ENCODE measurements at places on chromosomes 3 and 15.
A peak's percentile ranks its signal among the peaks of the same experiment; 100 is the strongest.

DNA sequence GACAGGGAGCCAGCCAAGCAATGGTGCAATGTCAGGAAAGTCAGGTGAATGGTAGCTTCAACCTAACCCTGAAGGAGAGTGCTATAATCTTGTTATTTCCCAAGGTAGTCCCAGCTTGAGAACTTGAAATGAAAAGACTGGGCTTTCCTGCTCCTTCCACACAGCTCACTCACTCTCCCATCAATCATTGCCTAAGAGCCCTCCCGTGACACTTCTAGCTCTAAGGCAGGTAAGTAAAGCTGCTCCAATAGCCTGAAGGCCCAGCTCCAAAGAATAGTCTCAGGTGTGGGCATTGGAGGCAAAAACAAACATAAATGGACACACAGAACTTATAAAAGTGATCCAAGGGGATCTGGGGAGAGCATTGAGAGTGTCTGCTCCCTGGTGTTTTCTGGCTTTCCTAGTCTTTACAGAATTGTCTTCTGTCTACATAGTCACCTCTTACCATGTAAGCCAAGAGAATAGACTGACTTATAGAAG lies 63.1 kb upstream of the TBC1D5 start:
- DNase-seq = no peak

- no peak for DNase-seq
Observed at GRCh38 chr3:39809181-39809994, at the start of gene MYRIP. MYRIP (plus strand) TSS chr3:39809609; CDS start chr3:39900817, 91,208 bp downstream.

GRCh38 chr3:58034738-58035523 lies 26.7 kb downstream of the FLNB start:
- peak; percentile 56 for DNase-seq

DNA sequence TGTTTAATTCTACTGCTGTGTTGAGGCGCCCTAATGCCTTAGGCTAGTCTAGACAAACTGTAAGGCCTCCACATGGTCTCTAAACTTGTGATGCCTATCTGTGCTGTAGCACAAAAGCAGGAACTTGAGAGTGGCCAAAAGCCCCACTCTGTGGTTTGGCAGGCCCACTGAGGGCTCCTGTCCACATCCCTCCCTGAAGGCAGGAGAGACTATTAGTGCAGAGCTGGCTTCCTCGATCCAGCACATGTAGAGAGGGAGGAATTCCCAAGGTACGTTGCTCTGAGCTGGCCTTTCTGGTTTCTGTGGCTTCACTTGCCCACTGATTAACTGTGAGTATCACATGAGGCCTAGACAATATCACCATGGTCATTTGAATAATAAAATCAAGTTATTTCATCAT lies 90.6 kb downstream of the POLR2M start:
- no peak for DNase-seq

DNA sequence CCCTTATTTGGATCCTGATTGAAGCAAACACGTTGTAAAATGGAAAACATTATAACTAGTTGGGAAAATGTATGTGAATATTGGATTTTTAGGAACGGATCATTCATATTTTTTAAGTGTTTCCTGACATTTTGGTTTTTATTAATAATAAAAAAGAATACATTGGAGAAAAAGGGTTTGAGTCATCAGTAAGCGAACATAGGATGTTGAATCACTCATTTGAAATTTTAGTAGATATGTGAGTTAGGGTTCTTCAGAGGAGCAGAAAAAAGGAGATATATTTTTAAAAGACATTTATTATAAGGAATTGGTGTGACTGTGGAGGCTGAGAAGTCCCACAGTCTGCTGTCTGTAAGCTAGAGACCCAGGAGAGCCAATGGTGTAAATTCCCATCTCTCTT lies 258.5 kb downstream of the PTPRG start:
- no peak for DNase-seq

DNA sequence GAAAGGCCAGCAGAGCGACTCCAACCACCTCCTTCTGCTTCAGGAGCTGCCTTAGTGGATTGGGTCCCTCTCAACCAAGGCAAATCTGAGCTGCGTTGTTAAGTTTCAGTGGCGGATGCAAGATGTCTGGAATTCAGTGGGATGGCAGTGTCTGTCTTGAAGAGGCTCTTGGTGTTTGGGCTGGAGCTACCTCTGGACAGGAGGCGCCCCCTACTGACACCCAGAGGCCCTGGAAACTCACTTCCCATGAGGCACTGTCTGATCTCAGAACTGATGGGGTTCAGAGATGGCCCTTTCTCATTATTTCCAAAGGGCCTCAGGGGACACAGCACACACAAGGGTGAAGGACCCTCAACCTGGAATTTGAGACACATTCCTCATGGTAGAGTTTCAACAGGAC lies 6.0 kb upstream of the SLC28A1 start:
- DNase-seq = peak; percentile 30

GRCh38 chr3:86056032-86056431 lies 934.9 kb downstream of the VGLL3 start:
- DNase-seq = no peak

DNA sequence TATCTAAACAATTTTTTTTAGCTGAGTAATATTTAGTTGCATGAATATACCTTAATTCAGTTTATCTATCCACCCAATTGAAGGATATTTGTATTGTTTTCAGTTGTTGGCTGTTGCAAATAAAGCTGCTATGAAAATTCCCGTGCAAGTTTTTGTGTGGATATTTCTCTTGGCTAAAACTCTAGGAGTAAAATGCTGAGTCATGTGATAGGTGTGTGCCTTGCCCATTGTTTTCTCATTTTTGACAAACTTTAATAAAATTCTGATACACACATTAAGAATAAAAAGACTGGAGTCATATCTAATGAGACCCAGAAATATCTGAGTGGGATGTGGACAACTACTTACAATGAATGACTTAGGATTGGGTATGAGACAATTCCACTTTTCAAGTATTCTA lies 78.6 kb downstream of the MDFIC2 start:
- no peak for DNase-seq

- peak; percentile 47 for DNase-seq
Observed at GRCh38 chr3:124887177-124887931, at the start of gene ITGB5. ITGB5 (minus strand) TSS chr3:124887365; CDS start chr3:124887000, 365 bp downstream.

GRCh38 chr3:53658613-53659193 lies 164.3 kb downstream of the CACNA1D start:
- DNase-seq = no peak

- DNase-seq = peak; percentile 79
Observed at GRCh38 chr3:72657666-72658065, 190.6 kb downstream of the SHQ1 start.

- no peak for DNase-seq
Observed at GRCh38 chr3:164278550-164278949, 799.7 kb downstream of the SI start.

- DNase-seq = peak; percentile 11
Observed at GRCh38 chr3:153291059-153291685, 129.1 kb downstream of the RAP2B start.

GRCh38 chr3:135100366-135100765 lies 305.3 kb downstream of the EPHB1 start:
- DNase-seq = no peak

- peak; percentile 46 for DNase-seq
Observed at GRCh38 chr15:40108061-40108854, 421 bp downstream of the BMF start.

- no peak for DNase-seq
Observed at GRCh38 chr15:45469441-45469840, 53.1 kb downstream of the SLC30A4 start.

GRCh38 chr3:153767601-153768560 lies 353.3 kb upstream of the ARHGEF26 start:
- no peak for DNase-seq

DNA sequence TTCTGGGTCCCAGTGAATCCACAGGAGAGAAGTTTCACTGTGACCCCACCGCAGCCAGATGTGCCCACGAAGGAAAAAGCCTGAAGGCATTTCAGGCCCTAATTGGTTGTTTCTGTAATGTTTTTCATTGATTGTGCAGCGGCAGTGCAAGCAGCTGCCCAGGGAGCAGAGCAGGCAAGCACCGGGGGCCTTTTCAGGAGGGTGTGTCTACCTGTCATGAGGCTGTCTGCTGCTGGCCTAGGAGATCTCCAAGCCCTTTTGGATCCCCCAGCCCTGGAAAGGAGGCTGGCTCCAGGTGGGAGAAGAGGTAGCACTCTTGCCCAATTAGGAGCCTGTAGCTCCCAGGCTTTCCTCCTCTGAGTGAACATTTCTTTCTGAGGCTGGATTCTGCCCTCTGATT lies 108.8 kb downstream of the EPHB1 start:
- DNase-seq = no peak

DNA sequence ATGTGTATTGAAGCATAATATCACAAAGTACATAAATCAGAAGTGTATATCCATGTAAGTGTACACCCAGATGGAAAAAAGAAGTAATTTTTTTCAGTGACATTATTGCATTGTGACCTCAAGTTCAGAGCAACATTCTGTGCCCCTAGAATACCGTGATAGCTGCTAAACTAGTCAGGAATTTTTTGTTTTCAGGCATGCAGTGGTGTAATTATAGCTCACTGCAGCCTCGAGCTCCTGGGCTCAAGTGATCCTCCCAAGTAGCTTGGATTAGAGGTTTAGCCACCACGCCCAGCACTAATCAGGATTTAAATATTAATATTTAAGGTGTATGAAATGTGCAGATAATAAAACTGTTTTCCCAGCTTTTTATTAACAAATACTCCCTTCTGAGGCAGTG lies 25.5 kb downstream of the SEC62 start:
- DNase-seq = no peak

DNA sequence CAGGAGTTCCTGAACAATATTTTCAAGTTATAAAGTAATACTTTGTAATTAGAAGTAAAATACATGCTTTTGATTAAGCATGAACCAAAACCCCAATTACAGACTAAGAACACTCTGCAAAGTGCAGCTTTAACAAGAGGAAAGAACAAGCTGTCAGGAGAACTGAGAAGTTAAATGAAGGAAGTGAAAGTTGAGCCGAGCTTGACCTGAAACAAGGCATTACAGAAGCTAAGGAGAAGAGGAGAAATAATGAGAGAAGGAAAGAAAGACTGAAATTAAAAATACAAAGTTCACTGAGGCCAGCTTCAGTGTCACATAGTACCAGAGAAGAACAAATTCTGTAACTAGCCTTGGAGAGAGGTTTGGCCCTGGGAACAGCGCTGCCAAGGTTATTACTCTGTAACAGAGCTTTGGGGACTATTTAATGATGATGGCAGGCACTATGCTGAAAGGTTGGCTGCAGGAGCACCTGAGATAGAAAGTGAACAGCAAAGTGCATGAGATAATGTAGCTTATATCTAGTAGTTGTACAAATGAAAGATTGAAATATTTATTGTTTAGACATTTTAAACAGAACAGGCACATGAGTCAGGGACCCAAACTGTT lies 241.9 kb upstream of the PEX5L start:
- DNase-seq = no peak

DNA sequence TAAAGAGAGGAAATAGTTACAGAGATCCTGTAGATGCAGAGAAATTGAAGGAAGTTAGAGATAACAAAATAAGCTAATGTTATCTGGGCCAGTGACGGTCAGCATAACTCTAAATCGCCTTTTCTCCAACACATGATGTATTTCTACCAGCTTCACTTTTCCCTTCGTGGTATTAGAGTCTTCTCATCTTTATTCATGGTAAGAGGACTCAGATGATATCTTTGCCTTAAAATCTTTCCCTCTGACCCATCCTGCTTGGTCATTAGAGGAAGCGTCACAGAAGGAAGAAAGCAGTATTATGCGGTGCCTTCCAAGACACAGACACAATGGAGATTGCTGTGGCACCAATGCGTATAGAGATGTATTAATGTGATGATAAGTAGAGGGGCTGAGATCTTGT lies 320.7 kb upstream of the GOLIM4 start:
- DNase-seq = no peak

GRCh38 chr3:46406443-46406787 lies 451 bp downstream of the CCR5AS start:
- DNase-seq = no peak

GRCh38 chr3:178439504-178439903 lies 96.7 kb upstream of the KCNMB2 start:
- no peak for DNase-seq

GRCh38 chr3:113222451-113223086 lies 11.2 kb downstream of the BOC start:
- no peak for DNase-seq

GRCh38 chr3:111769110-111769991 lies 89.7 kb upstream of the PHLDB2 start:
- no peak for DNase-seq

GRCh38 chr3:69646287-69647067 lies 92.8 kb upstream of the MITF start:
- DNase-seq = no peak

DNA sequence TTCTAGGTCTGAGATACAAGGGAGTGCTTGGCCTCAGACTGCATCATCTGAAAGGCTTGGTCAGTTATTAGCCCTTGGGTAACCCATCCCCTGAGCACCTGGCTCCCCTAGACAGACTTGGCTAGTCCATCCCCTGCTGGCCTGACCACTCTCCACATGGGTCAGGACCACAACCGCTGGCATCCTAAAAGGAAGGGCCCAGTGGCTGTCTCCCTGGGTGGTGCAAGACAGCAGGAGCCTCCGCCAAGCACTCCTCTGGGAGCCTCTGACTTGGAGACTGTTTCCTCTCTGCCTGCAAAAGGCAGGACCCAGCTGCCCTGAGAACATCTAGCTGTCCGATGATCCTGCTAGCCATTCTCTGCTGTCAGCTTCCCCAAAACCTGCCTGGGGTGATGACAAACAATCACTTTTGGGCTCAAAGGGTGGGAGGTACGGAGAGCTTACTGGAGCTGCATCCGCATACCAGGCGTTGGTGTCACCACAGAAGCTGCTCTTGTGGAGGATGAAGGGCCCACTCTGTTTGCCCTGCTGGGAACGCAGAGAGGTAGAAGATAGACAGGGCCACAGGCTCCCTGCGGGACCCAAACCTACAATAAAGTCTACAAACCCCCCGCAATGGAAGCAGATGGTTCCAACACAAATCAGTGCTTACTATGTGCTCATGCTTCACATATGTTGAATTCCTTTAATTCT lies 108.0 kb upstream of the PRR20G start:
- no peak for DNase-seq

DNA sequence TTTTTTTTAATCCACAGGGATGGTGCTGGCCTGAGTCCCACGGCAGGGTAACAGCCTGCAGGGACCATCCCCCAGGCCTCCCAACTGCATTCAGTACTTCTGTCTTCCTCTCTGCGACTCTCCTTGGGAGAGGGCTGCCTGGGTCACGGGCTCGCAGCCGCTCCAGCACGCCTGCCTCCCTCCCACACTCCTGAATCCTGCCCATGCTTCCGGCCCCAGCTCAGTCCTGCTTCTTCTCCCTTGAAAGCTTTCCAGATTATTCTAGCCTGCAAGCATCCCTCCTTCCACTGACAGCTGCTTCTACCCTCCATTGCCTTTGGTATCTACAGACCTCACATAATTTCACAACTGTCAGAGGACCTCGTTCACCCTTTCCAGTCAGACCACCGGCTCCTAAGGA lies 32.4 kb downstream of the MEGF11 start:
- DNase-seq = no peak

GRCh38 chr15:69576035-69576526 lies 123.5 kb downstream of the RPLP1 start:
- DNase-seq = peak; percentile 51

- no peak for DNase-seq
Observed at GRCh38 chr3:49519296-49519695, 35.0 kb upstream of the BSN start.

GRCh38 chr3:121835465-121835801 lies 424 bp downstream of the EAF2 start:
- DNase-seq = no peak

- no peak for DNase-seq
Observed at GRCh38 chr3:108430540-108430939, 79.9 kb downstream of the MYH15 start.
